ENCODE measurements at places on chromosomes 7 and 10.

GRCh38 chr10:77881222-77881621 lies 45.3 kb downstream of the DLG5 start:
- DNase-seq = no peak

- no peak for DNase-seq
These were observed 2.5 kb upstream of the AVPI1 start for GRCh38 chr10:97689559-97690020.

GRCh38 chr10:125502276-125502675 lies 180.7 kb downstream of the TEX36 start:
- DNase-seq = no peak

- no peak for DNase-seq
These were observed 143.9 kb downstream of the SH3PXD2A start for GRCh38 chr10:103711351-103711994.

DNA sequence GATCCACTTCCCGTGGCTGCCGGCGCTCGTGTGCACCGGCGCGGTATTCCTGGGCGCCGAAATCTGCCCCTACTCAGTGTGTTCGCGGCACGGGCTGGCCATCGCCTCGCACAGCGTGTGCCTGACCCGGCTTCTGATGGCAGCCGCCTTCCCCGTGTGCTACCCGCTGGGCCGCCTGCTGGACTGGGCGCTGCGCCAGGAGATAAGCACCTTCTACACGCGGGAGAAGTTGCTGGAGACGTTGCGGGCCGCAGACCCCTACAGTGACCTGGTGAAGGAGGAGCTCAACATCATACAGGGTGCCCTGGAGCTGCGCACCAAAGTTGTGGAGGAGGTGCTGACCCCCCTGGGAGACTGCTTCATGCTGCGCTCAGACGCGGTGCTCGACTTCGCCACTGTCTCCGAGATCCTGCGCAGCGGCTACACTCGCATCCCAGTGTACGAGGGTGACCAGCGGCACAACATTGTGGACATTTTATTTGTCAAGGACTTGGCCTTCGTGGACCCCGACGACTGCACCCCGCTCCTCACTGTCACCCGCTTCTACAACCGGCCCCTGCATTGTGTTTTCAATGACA lies 1.3 kb downstream of the CNNM1 start:
- DNase-seq = no peak

- no peak for DNase-seq
These were observed 2.5 kb downstream of the FGL2 start for GRCh38 chr7:77197141-77197540.

- DNase-seq = no peak
These were observed 189.6 kb upstream of the NRP1 start for GRCh38 chr10:33524041-33524440.

GRCh38 chr7:132065193-132065988 lies 509.0 kb upstream of the PODXL start:
- DNase-seq = no peak

- no peak for DNase-seq
These were observed 196.5 kb downstream of the PHF14 start for GRCh38 chr7:11170175-11170574.

- no peak for DNase-seq
These were observed 33.5 kb upstream of the ENO4 start for GRCh38 chr10:116815641-116816415.

DNA sequence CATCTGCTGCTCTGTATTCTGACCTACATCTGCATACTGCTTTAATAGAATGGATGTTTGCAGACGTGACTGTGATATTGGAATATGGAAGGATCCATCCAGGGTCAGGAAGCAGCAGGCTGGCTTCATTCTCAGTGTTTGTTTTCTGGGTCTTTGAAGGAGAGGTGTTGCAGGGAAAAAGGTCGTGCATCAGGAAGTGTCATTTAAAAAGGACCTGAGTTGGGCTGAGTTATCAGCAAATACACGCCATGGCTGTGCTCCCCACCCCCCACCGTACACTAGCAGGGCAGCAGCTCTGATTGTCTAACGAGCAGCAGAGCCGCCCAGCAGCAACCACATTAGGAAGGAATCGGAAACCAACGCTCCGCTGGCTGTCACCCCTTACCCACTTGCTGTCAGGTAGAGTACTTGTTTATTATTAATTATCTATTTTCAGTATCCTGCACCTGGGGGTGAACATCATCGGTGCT lies 63.1 kb upstream of the STEAP1B start:
- no peak for DNase-seq

Data from effector CD8-positive, alpha-beta T cell (primary cell).